IPS DF 19.7 (cell line): ENCODE measurements at places on chromosomes 4 and X.
A peak's percentile ranks its signal among the peaks of the same experiment; 100 is the strongest.

DNA sequence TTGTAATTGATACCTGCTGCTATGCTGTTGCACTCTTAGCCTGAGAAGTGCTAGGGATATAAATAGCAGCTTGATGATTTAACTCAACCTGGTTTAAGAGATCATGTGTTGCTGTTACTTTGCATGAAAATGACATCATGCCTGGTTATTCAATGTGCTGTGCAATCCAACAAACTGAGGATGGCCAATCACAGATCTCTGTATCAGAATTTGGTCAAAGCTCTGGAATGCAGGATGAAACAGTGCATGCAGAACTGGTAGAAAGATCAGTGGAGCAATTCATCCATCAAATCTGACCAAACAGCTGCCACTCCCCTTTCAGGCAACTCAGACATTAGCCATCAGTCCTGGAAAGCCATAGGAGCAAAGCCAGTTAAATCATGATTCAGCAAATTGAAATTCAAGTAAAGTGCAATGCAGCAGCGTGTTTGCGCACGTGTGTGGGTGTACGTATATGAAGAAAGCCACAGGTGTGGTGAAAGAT lies 160.3 kb upstream of the RASGEF1B start:
- no peak for DNase-seq

- DNase-seq, result no peak
Observed at GRCh38 chr4:154329268-154329868, 162.2 kb downstream of the DCHS2 start.

GRCh38 chr4:121796283-121796682 lies 4.8 kb upstream of the EXOSC9 start:
- DNase-seq, result peak; percentile 60

- DNase-seq, result peak; percentile 17
Observed at GRCh38 chr4:79923281-79923680, 149.7 kb downstream of the ANTXR2 start.

DNA sequence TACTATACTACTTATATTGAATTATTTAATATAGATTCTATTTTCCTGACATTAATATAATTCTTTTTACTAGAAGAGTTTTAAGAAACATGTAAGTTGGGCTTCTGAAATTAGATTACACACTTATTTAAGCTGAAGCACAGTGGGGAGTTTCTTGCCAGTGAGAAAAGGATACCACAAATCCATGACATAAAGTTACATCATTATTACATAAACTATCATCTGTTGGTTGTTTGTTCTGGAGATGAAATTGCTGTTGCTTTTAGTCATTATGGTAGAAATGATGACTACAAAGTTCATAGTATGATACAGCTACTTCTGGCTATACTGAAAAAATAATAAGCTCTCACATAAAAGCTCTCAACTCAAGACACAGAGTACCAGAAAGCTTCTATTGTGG lies 880.4 kb downstream of the PCDH18 start:
- DNase-seq, result no peak

DNA sequence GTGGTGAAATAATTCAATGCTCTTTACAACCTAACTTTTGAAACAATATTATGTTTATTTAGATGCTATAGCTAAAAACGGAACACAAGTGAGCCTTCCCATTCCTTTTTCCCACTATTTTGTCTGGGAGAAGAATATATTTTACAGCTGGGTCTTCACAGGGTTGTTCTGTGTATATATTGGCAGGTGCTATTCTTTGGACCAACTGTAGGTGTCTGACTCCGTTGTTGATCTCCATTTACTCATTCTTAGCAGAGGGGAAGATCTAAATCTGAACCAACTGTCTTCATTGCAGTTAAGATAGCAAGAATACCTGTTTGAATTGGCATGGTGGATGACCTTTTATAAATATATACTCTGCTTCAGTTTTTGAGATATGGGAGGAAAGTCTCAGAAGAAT lies 257.4 kb downstream of the CFAP299 start:
- no peak for DNase-seq

GRCh38 chr4:37169956-37170355 lies 74.6 kb upstream of the NWD2 start:
- DNase-seq, result no peak

DNA sequence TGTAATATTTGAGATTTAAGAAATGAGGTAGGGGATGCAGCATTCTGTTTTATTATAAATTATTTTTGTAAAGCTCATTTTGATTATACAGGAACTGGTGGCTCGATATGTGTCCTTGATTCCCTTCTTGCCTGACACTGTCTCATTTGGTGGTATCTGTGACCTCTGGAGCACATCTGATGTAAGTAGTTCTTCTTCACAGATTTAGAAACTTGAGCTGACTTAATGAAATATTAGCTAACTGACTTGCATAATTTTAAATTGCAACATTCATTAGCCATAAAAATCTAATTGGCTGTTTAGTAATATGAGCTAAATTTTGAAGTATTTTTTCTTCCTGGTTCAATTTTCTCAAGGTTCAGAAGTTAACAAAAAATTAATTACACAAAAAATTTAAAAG lies 69.1 kb downstream of the FBXL5 start:
- DNase-seq, result no peak

DNA sequence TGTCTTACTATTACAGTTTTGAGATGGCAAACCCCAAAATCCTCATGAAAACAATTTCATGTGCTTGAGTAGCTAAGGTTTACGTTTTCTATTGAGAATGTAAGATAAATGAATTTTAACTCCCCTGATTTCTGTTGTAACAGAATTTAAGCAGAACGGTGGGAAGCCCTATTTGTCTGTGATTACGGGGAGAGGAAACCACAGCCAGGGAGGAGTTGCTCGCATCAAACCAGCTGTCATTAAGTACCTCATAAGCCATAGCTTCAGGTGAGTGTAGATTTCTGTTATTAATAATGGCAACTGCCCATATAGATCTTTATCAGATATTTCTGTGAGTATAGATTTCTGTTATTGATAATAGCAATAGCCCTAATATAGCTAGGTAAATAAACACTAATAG lies 44.2 kb upstream of the RHOH start:
- no peak for DNase-seq

GRCh38 chr4:27293831-27294230 lies 433.2 kb downstream of the STIM2 start:
- DNase-seq, result no peak

DNA sequence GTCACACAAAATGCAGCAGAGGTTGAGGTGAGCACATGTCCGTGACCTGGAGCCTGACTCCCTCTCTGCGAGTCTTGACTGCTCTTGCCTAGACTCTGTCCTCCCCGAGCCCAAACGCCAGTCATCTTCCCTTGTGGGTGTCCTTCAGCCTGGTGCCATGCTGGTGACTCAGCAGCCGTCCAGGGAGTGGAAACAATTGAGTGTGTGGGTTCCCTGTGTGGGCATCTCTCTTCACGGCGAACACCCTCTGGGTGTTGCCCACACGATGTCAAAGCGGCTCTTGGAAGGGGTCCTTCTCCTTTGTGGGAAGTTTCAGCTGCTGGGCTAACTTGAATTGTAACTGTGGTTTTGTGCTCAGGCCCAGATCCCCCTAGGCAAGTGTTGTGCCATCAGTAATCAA lies 17.5 kb upstream of the MSANTD1 start:
- no peak for DNase-seq

DNA sequence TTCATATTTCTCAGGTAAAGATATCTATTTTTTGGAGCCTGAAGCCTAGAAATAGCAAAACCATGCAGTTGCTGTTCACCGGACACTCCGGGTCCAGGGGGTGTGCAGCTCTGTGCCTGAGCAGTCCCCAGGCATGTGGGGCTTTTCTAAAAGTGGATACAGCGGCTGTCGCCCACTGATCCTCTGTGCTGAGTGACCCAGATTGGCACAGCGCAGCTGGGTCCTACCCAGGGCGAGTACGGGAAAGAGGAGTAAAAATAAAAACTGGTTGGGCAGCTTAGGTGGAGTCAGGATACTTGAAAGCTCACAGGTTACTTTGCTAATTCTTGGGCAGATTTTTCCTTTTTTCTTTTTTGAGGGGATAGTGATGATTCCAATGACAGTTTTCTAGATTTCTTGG lies 118.8 kb downstream of the UCHL1 start:
- DNase-seq, result no peak

DNA sequence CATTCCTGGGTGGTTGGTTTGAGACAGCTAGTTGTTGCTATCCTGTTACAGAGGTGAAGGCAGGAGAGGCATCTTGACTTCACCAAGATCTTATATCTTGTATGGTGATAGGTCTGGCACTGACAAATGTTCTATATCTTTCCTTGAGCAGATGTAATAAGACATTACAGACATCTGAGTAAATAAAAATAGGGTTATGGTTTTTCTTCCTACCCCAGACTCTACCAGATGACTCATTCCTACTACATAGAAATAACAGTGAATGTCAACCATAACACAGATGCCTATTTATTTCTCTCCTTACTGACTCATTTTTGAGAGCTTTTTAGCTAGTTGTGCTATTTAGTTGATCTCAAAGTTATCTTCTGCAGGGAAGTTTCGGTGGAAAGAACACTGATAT lies 21.9 kb downstream of the HNRNPH2 start:
- DNase-seq, result no peak

DNA sequence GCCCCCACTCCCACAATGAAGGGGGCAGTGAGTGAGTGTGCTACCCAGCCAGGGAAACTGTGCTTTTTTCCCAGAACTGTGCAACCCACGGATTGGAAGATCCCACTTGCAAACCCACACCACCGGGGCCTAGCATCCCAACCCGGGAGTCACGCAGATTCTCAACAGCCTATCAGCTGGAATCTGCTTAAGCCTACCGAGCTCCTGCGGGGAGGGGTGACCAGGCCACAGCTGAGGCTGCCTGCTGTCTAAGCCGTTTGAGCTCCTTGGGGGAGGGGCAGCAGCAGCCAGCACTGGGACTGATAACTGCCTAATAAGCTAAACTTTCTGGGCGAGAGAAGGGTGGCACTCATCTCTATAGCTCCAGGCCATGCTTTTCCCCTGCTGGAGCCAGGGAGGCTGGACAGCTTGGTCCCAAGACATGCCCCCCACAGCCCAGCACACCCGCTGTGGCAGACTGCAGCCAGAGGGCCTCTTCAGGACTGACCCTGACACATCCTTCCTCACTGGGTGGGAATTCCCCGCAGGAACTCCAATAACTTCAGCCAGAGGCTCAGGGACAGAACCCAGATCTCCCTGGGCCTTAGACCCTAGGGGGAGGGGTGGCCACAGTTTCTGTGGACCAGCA lies 161.3 kb upstream of the MAGEB18 start:
- no peak for DNase-seq

- DNase-seq, result no peak
Observed at GRCh38 chr4:115274545-115274944, 161.1 kb upstream of the NDST4 start.

DNA sequence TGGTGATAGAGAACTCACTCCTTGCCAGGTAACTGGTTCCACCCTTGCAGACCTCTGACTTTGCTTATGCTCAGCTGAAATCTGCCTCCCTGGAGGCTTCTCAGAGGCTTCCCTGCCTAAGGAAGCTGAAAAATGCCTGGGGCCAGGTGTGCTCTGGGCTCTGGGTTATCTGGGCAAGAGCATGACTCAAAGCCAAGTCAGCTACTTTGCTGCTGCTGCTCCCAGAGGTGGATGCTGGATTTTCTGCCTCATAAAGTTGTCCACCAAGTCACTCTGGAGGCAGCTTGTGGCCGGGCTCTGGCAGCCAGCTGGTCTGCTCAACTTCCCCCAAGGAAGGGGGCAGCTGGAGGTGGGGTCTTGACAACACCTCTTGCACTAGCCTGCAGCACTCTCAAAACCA lies 132.7 kb downstream of the PJA1 start:
- DNase-seq, result no peak

GRCh38 chr4:5465529-5465928 lies 242.8 kb downstream of the EVC2 start:
- DNase-seq, result no peak

- DNase-seq, result no peak
Observed at GRCh38 chrX:102138064-102138463, 4.2 kb downstream of the TCEAL6 start.

- DNase-seq, result no peak
Observed at GRCh38 chrX:71871367-71871766, 39.3 kb upstream of the NHSL2 start.

- DNase-seq, result no peak
Observed at GRCh38 chr4:48296365-48296764, 26.7 kb upstream of the TEC start.

GRCh38 chr4:148346657-148347056 lies 95.6 kb downstream of the NR3C2 start:
- no peak for DNase-seq

DNA sequence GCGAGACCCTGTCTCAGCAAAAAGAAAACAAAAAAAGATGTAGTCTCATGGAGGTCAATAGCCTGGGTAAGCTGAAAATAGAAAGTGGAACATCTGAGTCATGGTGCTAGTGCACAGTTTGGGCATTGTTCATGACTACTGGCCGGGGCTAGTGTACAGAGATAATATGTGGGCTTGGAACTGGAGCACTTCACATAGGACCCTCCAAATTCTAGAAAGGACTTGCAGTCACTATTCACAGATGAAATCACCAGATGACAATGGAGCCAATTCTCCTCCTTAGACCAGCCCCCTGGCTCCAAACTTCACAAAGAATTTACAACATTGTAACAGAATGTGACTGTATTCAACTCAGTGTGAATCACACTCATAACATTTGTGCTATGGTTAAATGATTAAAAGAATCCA lies 367.8 kb upstream of the SLC7A11 start:
- no peak for DNase-seq

GRCh38 chr4:178672512-178672911 lies 1230.3 kb upstream of the AGA start:
- no peak for DNase-seq

DNA sequence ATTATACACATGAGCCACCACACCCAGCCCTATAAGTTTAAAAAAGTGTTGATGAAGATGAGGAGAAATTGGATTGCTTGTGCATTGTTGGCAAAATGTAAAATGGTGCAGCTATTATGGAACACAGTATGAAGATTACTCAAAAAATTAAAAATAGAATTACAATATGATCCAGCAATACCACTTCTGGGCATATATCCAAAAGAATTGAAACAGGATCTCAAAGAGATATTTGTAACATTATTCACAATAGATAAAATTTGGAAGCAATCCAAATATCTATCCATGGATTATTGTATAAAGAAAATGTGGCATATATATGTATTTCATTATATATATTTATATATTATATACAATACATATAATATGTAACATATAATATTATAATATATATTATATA lies 515.6 kb upstream of the GNPDA2 start:
- no peak for DNase-seq
